ENCODE measurements at places on chromosomes 2 and 18.

DNA sequence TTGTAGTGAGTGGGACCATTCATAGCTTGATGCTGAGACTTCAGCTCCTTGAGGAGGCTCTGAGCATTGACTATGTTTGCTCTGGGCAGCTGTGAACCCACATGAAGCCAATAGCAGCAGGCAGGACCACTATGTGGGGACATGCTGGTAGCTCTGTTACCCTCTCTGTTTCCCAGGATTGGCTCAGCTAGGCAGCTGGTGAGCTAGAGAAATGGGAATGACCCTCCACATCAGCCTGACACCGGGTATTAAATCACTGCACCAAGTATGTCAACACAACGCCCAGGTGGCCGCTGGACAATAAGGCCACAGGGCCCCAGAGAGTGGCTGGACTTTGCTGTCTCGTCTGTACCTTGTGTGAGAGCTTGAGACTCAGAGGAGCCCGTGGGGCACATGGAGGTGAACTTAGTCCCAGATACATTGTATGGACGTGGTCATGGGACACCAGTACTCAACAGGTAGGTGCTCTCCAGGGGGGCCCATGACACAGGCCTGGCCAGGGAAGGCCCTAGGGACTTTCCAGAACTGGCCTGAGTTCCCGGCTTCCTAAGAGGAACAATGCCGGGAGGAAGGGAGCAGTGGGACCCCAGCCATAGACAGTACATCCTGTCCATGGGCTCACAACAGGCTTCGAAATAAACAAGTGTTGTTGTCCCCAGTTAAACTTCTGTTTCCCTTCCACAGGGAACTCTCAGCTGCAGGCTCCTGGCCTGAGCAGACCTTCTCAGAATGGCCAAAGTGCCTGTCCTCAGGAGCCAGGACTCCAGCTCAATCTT is 35.2 kb downstream of the HS1BP3 start:
- DNase-seq: no peak

DNA sequence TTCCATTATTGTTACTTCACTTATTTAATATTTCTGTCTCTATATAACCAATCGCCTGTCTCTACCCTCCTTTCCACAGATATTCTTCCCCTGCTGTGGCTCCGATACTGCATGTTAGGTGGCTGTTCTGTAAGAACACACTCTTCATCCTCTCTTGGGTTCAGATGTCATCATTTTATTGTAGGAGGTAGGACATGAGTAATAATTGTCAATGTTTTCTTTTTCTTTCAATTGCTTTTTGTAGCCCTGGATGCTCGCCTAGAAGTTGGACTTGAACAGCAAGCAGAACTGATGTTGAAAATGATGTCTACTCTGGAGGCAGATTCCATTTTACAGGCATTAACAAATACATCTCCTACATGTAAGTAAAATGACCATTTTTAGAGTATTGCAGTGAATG is 128.6 kb downstream of the BIRC6 start:
- peak; percentile 55 for DNase-seq

GRCh38 chr2:171985076-171985475 is 14.7 kb upstream of the METAP1D start:
- no peak for DNase-seq

- DNase-seq: no peak
Observed at GRCh38 chr2:217387776-217388387, 528.0 kb upstream of the TNP1 start.

GRCh38 chr2:121197369-121198091 is 87.5 kb downstream of the TFCP2L1 start:
- no peak for DNase-seq

DNA sequence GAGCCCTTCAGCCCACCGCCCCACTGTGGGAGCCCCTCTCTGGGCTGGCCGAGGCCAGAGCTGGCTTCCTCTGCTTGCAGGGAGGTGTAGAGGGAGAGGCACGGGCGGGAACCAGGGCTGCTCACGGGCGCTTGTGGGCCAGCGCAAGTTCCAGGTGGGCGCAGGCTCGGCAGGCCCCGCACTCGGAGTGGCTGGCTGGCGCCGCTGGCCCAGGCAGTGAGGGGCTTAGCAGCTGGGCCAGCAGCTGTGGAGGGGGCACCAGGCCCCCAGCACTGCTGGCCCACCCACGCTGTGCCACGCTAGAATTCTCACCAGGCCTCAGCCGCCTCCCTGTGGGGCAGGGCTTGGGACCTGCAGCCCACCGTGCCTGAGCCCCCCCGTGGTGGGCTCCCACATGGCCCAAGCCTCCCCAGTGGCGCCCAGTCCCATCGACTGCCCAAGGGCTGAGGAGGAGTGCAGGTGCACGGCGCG is 45.2 kb downstream of the SLC5A7 start:
- no peak for DNase-seq

GRCh38 chr2:42545023-42545721 is 23.3 kb upstream of the MTA3 start:
- no peak for DNase-seq

DNA sequence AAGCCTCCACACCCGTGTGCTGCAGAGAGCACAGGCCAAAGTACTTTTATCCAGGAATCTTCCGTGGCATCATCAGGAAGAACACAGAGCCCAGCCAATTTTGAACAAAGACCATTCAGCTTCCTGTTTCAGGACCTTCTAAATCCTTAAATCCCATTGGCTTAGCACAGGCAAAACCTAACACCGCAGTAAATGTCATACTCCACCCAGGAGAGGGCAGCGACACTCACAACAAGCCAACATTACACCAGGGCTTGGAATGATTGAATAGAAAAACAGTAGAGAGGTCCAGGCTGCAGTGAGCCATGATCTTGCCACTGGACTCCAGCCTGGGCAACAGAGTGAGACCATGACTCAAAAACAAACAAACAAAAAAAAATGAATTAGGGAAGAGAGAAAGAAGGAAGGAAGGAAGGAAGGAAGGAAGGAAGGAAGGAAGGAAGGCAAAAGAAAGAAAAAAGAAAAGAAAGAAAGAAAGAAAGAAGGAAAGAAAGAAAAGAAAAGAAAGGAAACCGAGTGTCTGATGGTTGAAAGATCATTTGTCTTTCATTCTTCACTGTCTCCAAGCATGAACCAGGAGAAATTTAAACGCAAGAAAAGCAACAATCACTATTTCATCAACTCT is 144.6 kb upstream of the SATB2 start:
- DNase-seq: no peak

DNA sequence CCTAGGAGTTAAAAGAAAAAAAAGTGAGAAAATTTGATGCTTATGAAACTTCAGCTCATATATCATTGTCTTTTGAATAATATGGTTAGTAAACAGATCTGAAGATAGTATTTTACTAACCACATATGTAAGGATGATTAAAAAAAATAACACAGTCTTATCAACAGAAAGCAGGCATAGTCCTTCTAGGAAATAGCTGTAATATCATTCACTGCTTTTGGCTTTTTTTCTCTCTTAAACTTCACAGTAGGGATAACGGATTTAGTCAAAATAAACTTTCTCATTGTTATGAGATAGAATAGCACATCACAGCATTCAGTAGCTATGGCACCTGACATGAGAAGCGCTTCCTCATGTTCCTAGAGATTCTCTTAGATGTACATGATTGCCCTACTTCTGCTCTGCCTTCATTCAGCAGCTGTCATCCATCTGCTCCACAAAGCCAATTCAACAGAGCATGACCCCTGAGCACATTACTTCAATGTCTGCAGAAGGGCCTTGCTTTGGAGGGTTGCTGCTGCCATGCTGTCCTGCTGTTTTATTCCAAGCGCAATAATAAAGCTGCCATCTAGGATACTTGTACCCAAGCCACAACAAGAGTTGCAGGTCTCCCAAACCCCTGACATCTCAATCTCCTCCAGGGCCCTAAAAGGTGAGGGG is 67.0 kb downstream of the TTC21B start:
- DNase-seq: no peak

GRCh38 chr2:105323111-105323510 is 6.4 kb downstream of the TGFBRAP1 start:
- no peak for DNase-seq

GRCh38 chr2:65227020-65227455 is 593 bp upstream of the ACTR2 start:
- no peak for DNase-seq

GRCh38 chr2:42895791-42896135 is 103.4 kb upstream of the HAAO start:
- no peak for DNase-seq

DNA sequence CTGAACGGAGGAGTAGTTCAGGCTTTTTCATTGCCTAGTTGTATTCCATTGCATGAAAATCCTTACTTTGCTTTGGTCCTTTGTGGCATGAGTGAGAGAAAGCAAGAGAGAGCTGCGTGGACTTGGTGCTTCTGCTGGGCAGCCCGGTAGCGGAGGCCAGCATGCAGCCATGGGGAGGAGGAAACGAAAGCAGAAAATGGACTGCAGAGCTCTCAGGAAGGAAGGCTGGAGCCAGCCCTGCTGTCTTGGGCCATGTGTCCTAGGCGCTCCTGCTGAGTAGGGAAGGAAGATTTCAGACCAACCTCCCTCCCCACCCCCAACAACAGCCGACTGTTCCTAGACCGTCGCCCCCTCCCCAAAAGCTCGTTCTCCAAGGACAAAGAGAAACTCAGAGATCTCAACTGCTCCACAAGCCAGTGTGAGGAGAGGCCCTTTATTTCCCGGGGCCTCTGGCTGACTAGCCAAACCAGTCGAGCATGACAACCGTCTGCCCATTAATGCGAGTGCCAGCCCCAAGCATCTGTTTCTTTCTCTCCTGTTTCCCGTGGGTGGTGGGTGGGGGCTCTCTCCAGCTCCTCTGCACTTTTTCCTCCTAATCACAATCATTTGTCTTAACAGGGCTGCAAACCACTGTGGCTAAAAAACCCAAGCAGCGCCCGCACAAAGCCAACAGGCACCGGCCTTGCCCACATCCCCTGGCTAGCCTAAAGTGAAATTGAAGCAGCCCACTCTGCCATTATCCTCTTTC is 66.8 kb upstream of the FZD7 start:
- no peak for DNase-seq

DNA sequence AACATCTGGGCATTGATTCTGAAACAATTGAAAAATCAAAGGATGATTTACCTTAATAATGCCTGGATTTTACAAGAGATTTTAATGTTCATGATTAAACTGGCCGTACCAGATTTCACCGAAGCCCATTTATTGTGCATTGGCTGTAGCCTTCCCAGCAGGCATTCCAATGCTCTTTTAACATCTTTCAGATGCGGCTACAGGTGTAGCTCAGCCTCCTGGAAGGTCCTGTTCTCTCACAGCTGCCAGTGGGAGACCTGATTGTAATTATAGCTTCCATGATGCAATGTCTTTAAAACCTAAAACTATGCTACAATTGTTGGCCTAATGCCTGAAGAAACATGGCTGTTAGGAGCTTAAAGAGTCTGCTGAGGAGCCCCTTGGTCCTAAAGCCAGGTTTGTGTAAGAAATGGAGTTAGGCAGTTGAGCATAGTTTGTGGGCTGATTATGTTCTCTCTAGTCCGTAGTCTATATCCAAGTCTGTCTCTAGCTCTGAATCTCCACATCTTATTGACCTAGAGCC is 147.4 kb downstream of the CERS6 start:
- DNase-seq: peak; percentile 66

DNA sequence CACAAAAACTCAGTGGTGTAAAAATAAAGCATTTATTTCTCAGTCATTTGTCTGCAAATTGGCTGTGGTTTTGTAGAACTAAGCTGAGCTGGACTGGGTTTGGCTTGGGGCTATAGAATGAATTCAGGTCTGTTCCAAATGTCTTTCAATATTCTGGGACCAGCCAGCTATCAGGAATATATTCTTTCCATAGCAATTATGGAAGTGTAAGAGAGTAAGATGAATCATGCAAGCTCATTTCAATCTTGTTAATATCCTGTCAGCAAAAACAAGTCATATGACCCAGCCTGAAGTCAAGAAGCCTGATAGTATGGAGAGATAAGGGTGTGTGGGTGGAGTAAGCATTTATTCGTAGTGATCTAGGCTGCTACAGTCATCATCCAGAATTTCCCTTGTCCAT is 481.0 kb upstream of the CDH2 start:
- DNase-seq: no peak

GRCh38 chr2:145750612-145751011 is 1230.7 kb upstream of the ZEB2 start:
- no peak for DNase-seq

DNA sequence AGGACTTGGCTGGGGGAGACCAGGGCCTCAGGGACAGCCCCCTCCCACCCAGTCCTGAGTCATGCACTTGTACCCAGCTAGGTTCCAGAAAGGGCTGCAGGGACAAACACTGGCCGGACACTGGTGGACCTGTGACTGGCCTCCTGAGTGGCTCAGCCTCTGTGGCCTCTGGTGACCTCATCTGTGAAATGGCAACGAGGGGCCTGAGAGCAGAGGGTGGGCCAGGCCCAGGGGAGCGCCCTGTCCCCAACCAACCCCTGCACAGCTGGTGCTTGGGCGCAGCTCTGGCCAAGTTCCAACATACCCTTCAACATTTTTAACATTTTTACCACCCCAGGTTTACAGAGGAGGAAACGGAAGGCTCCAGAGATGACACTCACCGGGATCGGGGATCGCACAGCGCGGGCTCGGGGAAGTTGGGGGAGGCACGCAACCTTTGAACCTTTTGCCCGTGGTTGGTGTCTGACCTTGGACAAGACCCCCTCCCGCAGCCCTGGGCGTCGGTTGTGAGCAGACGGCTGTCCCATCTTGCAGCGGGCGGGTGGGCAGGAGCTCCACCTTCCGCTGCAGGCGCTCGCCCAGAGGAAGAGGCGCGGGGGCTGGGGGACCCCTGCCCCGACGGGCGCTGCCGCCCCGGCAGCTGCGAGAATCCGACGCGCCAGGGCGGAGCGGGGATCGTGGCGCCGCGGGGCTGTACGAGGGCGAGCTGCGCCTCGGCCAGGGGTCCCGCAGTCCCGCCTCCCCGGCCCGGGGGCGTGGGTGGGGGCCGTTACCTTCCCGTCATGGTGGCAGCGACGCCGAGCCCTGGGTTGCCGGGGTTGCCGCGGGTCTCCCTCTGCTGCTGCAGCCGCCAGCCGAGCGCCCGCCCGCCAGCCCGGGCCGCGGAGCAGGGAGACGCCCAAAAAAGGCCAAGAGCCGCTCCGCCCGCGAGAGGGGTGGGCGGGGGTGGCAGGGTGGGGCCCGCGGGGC is 805 bp downstream of the LIMS2 start:
- no peak for DNase-seq

- DNase-seq: no peak
Observed at GRCh38 chr18:56843241-56843640, 192.1 kb downstream of the WDR7 start.

DNA sequence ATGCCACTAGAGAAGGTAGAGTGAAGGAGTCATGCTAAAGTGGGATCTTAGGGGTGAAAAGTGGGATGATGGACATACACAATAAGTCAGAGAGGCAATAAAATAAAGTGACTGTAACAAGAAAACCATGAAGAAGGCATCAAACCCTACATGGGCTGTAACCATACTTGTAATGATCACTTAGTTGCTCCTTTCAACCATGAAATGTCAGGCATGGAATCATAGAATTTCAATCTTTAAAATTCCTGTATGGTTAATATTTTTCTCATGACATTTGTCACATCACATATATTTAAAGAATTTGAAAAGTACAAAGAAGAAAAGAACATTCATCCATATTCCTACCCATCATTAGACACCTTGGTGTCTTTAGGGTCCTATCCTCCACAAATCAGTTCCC is 20.9 kb upstream of the SETBP1 start:
- DNase-seq: no peak

GRCh38 chr2:204687776-204688175 is 142.5 kb downstream of the PARD3B start:
- DNase-seq: no peak

- DNase-seq: no peak
Observed at GRCh38 chr18:48806551-48807261, 144.1 kb downstream of the SMAD7 start.

All from fibroblast of the conjunctiva (primary cell).